Umbilical cord (tissue), 2 donors: ENCODE measurements at places on chromosomes 11 and 22. TPM values are rescaled to one million over a fixed set of nuclear protein-coding genes. Genes with fewer than 3 reads are reported as not detected.

GRCh38 chr11:100808904-100809491 lies 121.9 kb downstream of the ARHGAP42 start:
- peak; percentile 65 for DNase-seq

The AIFM3 gene
- total RNA-seq: not detected

The DBX1 gene
- not detected for total RNA-seq

The PLAAT2 gene
- not detected for total RNA-seq

GRCh38 chr11:62853279-62853965 lies 14.0 kb upstream of the WDR74 start:
- no peak for DNase-seq

GRCh38 chr22:20857247-20857643 lies 1.4 kb downstream of the PI4KA start:
- DNase-seq: no peak

DNA sequence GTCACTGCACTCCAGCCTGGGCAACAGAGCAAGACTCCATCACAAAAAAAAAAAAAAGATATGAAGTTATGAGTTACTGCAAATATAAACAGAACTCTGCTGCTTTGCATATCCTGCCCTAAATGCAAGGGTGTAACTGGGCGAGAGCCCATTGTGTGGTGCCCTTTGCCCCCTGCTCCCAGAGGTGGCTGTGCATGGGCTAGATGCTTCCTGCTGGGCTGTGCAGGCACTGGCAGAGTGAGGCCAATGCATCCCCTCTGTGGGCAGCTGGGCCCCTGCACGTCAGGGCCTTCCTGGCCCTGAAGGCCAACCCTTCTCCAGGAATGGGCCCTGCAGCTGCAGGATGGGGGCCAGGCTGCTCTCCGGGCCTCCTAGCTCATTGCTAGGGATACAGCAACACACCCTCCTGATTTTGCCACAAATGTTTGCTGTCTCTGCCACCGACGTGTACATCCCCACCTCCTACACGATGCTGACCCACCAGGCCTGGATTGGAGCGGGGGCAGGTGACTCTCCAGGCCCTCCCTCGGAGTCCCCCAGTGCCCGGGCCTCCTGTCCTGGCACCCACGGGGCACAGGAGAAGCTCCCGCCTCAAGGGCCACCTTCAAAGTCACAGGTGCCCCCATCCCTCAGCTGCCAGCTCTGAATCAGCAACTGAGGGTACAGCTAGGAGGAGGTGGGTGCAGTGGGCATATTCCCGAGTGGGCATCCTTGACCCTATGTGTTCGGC lies 40.7 kb upstream of the COMT start:
- DNase-seq: no peak

DNA sequence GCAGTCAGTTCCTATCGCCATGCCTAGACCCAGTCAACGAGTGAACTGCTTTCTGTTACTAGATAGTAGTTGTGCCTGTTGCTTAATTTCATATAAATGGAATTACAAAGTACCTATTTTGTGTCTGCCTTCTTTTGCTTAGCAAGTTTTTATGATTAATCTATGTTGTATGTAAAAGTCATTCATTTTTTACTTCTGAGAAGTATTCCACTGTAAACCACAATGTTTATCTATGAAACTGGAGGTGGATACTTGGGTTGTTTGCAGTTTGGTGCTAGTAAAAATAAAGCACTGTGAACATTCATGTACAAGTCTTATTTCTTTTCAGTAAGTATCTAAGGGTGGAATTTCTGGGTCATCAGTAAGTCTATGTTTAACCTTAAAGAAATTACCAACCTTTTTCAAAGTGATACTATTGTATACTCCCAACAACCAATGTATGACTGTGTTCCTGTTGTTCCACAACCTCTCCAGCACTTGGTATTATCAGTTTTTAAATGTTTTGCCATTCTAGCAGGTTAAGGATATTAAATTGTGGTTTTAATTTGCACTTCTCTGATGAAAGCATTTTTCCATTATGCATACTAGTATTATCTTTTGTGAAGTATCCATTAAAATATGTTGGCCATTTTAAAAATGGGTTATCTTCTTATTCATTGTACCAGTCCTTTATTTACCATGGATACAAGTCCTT lies 68.2 kb downstream of the DNAJC24 start:
- no peak for DNase-seq

The CDHR5 gene
- not detected for total RNA-seq

DNA sequence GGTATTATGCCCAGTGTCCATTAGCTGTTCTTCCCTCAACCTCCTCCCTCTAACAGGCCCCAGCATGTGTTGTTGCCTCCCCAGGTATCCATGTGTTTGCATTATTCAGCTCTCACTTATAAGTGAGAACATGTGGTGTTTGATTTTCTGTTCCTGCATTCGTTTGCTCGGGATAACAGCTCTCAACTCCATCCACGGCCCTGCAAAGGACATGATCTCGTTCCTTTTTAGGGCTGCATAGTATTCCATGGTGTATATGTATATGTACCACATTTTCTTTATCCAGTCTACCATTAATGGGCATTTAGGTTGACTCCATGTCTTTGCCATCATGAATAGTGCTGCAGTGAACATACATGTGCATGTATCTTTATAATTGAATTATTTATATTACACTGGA lies 82.8 kb downstream of the PRMT3 start:
- DNase-seq: no peak

- no peak for DNase-seq
These were observed 78.4 kb downstream of the C2CD3 start for GRCh38 chr11:74092425-74092824.

GRCh38 chr22:17891481-17892167 lies 117.4 kb upstream of the BID start:
- no peak for DNase-seq

DNA sequence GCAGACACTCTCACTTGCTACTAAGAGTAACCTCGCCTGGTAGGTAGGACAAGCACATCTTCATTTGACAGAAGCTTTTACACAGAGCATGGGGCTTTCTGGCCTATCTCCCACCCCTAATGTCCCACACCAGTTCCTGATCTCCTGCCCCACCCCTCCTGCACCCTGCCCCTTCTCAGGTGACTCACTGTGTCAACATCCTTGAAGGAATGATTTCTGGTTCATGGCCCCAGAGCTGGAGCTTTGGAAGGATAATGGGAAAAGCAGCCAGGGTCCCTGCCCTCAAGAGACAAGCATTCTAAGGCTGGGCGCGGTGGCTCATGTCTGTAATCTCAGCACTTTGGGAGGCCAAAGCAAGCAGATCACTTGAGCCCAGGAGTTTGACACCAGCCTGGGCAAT lies 47.2 kb downstream of the LRFN4 start:
- no peak for DNase-seq

DNA sequence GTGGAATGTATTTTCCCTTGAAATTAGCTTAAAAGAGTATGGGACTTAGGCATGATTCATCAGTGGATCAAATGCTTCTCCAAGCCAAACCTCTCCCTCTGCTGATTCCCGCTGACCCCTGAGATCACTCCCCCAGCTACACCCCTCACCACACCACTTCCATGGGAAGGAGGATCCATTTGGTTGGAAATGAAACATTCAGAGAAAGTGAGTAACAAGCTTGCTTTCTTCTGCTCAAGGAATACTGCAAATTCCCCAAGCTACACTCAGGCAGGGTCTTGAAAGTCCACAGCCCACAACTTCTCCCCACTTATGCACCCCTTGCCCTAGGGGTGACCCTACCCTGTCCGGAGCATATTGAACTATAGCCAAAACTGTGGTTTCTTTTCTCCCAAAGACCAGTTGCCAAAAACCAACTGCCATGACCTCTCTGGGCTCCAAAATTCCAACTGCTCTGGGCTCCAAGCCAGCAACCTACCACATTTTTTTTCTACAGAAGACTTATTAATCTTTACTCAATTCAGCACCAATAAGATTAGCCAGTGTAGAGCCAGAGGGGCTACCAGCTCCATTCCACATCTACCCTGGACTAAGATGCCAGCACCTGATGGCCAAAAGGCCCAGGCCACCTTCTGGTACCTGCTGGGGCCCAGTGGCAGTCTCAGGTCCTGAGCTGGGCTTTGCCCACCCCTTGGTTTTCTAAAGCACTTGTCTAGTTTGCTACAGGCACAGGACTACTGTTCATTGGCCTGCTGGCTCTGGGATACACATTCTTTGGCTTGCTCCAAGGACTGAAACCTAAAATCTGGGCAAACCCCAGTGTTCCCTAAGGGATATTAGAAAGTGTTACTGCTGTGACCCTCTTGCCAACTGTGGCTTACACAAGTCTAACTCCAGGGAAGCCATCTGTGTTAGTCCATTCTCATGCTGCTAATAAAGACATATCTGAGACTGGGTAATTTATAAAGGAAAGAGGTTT lies 101.1 kb downstream of the MICAL3 start:
- DNase-seq: peak; percentile 84

- no peak for DNase-seq
These were observed 42.7 kb downstream of the WEE1 start for GRCh38 chr11:9616042-9616675.

The OR56A4 gene
- 2.4 TPM for total RNA-seq

DNA sequence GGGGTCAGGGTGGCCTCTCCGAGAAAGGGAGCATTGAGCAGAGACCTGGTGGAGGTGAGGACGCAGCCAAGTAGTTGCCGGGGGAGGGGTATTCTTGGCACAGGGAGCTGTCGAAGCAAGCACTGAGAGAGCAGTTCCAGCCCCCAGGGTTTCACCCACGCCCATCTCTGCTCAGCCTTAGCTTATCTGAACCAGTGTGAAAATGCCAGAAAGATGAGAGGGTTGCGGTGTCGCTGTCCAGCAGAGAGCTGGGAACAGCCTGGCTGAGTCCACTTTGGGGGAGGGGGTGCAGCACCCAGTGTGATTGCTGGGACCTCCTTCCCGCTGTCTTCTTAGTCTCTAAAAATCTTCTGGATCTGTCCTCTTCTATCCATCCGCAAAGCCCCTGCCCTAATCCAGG lies 123.3 kb upstream of the TBCEL start:
- peak; percentile 79 for DNase-seq

DNA sequence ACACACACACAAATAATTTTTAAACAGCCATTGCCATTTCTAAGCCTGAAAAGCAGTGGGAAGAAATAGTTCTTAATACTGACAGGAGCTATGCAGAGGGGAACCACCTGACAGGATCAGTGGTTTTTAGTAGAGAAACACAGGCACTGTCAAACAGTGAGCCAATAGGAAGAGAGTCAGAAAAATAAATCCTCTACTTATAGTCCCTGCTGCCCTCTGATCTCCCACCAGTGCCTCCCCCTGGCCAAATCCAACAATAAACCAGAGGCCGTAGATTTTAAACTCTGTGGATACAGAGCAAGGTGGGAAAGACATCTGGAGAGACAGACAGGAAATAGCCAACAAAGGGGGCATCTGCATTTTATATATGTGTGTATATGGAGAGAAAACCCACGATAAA lies 7.9 kb upstream of the OR56B4 start:
- DNase-seq: no peak

GRCh38 chr22:29695129-29695926 lies 24.5 kb upstream of the CABP7 start:
- no peak for DNase-seq

- DNase-seq: no peak
These were observed 664 bp downstream of the DDB2 start for GRCh38 chr11:47215366-47215910.

DNA sequence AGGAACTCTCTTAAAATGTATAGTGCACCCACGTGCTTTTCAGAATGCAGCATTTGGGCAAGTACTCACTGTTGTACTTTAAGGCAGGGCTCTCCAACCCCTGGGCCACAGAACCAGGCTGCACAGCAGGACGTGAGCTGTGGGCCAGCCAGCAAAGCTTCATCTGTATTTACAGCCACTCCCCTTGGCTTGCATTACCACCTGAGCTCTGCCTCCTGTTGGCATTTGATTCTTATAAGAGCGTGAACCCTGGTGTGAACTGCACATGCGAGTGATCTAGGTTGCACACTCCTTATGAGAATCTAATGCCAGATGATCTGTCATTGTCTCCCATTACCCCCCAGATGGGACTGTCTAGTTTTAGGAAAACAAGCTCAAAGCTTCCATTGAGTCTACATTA lies 3.0 kb downstream of the C11orf58 start:
- no peak for DNase-seq

DNA sequence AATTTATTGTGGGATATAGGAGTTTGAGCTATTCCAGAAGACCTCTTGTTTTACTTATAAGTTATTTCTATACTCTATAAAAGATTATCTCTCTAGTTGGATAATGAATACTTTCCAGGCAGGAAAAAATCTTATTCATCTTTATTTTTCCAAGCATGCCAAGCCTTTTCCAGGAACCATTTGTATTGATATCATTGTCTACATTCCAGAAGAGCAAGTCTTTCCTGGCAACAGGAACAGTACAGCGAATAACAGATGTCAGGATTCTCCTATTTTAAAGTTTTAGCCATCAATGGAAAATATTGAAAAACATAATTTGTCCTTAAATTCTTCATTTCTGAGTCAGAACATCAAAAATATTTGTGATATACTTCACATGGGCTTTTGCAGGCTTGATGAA lies 5.2 kb upstream of the NXPE1 start:
- DNase-seq: no peak

The TUBA8 gene
- total RNA-seq: 4.8 TPM

DNA sequence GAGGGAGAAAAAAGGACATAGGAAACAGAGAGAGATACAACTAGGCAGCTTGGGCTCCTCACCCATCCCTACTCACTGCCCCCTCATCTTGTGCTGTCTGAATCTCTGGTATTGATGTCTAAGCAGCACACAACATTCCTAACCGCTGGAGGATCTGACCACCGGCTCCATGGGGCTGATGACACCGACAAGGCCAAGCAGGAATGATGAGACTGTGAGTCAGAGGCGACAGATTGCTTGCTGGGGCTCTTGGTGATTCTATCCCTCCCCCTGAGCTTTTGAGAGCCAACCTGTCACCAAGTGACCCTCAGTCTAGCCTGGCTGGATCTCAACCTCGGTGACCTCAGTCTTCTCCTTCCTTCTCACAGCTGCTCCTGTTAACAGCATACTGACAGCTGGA lies 13.8 kb downstream of the PAMR1 start:
- no peak for DNase-seq

GRCh38 chr11:111077530-111078322 lies 167.8 kb upstream of the POU2AF2 start:
- peak; percentile 47 for DNase-seq

DNA sequence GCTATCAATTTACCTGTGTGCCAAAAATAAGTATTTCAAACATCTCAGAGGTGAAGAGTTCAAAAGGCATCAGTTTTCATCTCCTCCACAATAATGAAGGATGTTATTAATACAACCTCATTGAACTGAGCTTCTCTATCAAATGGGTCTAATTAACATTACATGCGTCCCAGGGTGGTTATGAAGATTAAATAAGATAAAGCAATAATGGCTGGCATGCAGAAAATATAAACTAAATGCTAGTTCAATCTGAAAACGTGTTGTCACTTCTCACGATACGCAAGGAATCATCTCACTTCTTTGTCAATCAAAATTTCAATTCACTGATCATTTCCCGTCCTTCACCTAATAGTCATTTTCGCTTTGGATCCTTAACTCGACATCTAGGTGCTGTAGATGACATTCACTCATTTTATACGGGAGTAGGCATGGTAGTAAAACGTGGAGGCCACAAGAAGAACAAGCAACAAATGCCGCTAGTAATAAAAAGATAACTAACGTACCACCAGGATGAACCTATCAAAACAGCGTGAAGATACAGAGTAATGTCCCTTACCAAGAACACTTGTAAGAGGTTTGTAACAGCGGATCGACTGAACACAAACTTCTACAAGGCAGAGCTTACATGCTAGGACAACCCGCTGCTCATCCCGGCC lies 918 bp downstream of the CHORDC1 start:
- no peak for DNase-seq
